Left renal pelvis (tissue), 4 donors: ENCODE measurements at places on chromosomes 1 and 21. TPM values are rescaled to one million over a fixed set of nuclear protein-coding genes. Genes with fewer than 3 reads are reported as not detected.

Gene EXTL1
- 1.2 TPM for polyA plus RNA-seq

DNA sequence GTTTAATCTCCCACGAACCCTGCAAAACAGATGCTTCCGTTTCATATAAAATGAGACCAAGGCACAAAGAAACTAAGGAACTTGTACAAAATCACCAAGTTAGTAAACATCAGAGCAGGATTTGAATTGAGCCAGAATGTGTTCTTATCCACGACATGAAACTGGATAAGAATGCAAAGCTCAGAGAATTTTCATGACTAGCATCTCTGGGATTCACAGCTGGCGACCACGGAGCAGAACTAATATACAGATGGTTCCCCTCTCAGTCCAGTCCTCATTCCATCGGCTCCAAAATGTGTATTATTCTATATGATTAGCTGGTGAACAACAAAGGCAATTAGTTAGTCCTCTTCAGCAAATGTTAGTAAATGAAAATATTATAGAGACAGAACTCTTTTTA, 72.3 kb upstream of the ERG start:
- no peak for DNase-seq

- DNase-seq, result no peak
Observed at GRCh38 chr1:12185036-12185917, 18.5 kb downstream of the TNFRSF1B start.

GRCh38 chr1:110645821-110646735, 28.7 kb downstream of the KCNA3 start:
- peak; percentile 15 for DNase-seq

DNA sequence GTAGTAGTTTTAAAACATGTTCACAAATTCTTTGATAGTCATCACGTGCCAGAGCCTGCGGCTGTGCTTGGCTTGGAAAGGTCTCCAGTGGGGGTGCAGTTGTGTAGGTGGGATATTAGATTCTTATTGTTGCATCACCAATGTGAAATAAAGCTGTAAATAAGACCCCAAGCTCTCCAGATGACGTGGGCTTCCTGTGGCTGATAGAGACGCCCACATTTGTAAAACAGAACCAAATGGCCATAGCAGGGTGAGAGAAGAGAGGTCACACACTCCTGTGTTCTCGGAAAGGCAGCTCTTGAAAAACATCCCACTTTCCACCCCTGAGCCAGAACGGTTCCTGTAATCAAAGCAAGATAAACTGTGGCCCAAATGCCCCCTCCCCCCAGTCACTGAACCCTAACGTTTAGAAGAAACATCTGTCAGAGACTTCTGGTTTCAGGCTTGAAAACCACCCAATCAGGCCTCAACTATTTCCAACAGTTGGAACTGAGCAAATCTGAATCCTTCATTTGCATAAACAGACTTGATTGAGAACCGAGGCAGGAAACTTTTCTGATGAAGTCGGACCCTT, 6.6 kb upstream of the NTPCR start:
- no peak for DNase-seq
